ENCODE measurements at places on chromosomes 1 and 21.

DNA sequence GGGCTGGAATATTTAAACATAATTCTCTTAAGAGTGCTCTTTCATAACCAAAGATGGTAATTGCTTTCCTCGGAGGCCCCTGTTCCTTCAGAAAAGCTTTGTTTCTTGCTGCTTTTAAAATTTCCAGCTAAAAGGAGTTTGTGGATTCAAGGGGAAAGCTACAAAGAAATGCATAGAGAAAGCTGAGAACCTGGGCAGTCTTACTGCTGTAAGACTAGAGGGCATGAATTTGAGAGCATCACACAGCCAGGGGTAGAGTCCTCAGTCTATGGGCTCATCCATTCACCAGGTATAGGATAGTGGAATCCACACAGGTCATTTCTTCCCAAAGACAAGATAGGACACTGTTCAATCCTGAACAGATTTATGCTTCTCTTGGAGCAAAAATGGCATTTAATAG is 186.3 kb upstream of the PLD5 start:
- DNase-seq, result no peak

DNA sequence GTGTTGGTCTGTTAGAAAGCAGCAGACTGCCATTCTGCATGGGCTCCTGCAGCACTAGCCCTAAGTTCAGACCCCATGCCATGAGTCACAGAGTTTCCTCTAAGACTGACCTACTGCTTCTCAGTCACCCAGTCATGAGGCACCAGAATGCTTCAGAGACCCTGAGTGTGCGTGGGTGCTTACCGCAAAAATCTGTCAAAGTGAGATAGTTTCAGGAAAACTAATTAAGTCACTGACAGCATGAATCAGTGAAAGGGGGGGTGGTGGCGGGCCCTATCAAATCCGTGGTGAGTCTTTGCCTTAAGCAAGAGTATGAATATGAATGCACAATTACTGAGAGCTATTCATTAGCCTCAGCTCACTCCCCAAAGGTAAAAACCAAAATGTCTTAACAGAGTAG is 98.1 kb downstream of the KCTD3 start:
- peak; percentile 16 for DNase-seq

GRCh38 chr1:54171016-54171415 is 18.2 kb upstream of the CDCP2 start:
- no peak for DNase-seq

DNA sequence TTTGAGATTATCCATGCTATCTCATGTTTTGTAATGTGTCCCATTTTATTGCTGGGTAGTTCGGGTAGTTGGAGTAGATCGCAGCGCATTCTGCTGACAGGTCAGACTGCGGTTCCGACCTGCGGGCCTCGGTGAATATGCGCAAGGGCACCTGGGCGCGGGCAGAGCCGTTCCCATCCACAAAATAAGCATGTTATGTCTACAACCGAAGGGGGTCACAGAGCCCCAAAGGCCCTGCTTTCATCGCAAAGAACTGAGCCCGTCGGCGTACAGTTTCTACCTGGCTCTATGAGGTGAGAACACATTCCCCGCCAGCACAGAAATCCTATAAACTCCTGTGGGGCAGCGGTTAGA is 88.4 kb downstream of the PRKAB2 start:
- no peak for DNase-seq

- no peak for DNase-seq
Measured at GRCh38 chr1:117702654-117703053, 96.8 kb downstream of the TENT5C start.

- DNase-seq, result no peak
Measured at GRCh38 chr1:153238527-153238926, 21.0 kb upstream of the LORICRIN start.

All from activated CD4-positive, alpha-beta T cell treated with anti-CD3 and anti-CD28 coated beads, Interleukin-2, amount 50 U/mL, for 48 hours (primary cell).